ENCODE measurements at places on chromosomes 5 and 9. TPM values are rescaled to one million over a fixed set of nuclear protein-coding genes. Genes with fewer than 3 reads are reported as not detected.

Gene CDX1
- not detected for total RNA-seq

Gene RUSC2
- 3.5 TPM for total RNA-seq

Gene PRLR
- total RNA-seq = 0.51 TPM

Gene BTNL8
- total RNA-seq = 0.22 TPM

Gene MCC
- 2.5 TPM for total RNA-seq

Gene ARHGEF39
- total RNA-seq = 31.9 TPM

Gene JAKMIP2
- 8.2 TPM for total RNA-seq

Gene SLC22A4
- total RNA-seq = 0.09 TPM

Gene IL17B
- not detected for total RNA-seq

Gene TBC1D2
- 0.41 TPM for total RNA-seq

Gene ARL14EPL
- not detected for total RNA-seq

Gene MARCOL
- not detected for total RNA-seq

Gene NIM1K
- total RNA-seq = not detected

Gene CAVIN4
- total RNA-seq = 8.8 TPM

Gene AGXT2
- not detected for total RNA-seq

Gene LRRC70
- 1.2 TPM for total RNA-seq

Gene ZNF883
- total RNA-seq = 11.5 TPM

Gene PCDHB4
- 1.9 TPM for total RNA-seq

Gene LIFR
- total RNA-seq = 2.2 TPM

Gene PCDHB10
- 9.3 TPM for total RNA-seq

Gene ITGA2
- 2.6 TPM for total RNA-seq

Gene TTC23L
- total RNA-seq = 0.96 TPM

Gene TAF11L5
- not detected for total RNA-seq

Gene FOXD4L3
- not detected for total RNA-seq

Gene TAF11L10
- total RNA-seq = not detected

Gene LHX6
- total RNA-seq = not detected

Gene TEX48
- not detected for total RNA-seq

Gene CAMK2A
- total RNA-seq = 0.09 TPM

Gene NIPAL4
- not detected for total RNA-seq

Gene ROR2
- 20.1 TPM for total RNA-seq

Gene RAD17
- total RNA-seq = 51.6 TPM

Gene DDX4
- total RNA-seq = 0.09 TPM

Gene IL4
- total RNA-seq = not detected

Gene CFAP90
- total RNA-seq = 0.22 TPM

Gene TRUB2
- 8.3 TPM for total RNA-seq

Gene CXXC5
- 25.6 TPM for total RNA-seq

Gene SPAAR
- not detected for total RNA-seq

Gene STPG3
- total RNA-seq = not detected

Gene PCDHGA7
- 1.1 TPM for total RNA-seq

Gene LURAP1L
- 0.77 TPM for total RNA-seq

Gene LCN2
- not detected for total RNA-seq

Gene DNAJA1
- total RNA-seq = 146 TPM

Gene OR1K1
- total RNA-seq = not detected

Gene C8G
- not detected for total RNA-seq

Gene S1PR3
- total RNA-seq = 29.4 TPM

Gene RNF183
- total RNA-seq = 0.09 TPM

Gene FCN2
- total RNA-seq = not detected

Gene CYSRT1
- total RNA-seq = not detected

Gene UQCRQ
- total RNA-seq = 45.0 TPM

Gene GRIA1
- total RNA-seq = 3.3 TPM

Gene PDZD2
- total RNA-seq = 1.4 TPM

Gene FRRS1L
- total RNA-seq = 4.3 TPM

Gene GAS1
- 104 TPM for total RNA-seq

Gene SLC46A2
- total RNA-seq = not detected

Gene EFNA5
- total RNA-seq = 105 TPM

Gene TPM2
- total RNA-seq = 241 TPM

Gene CATSPER3
- not detected for total RNA-seq

Gene OCLN
- 57.7 TPM for total RNA-seq

Measured in neural progenitor cell (in vitro differentiated cells).